ENCODE measurements at places on chromosomes 6 and 20.

- no peak for DNase-seq
Observed at GRCh38 chr6:48041894-48042293, 69.1 kb downstream of the PTCHD4 start.

DNA sequence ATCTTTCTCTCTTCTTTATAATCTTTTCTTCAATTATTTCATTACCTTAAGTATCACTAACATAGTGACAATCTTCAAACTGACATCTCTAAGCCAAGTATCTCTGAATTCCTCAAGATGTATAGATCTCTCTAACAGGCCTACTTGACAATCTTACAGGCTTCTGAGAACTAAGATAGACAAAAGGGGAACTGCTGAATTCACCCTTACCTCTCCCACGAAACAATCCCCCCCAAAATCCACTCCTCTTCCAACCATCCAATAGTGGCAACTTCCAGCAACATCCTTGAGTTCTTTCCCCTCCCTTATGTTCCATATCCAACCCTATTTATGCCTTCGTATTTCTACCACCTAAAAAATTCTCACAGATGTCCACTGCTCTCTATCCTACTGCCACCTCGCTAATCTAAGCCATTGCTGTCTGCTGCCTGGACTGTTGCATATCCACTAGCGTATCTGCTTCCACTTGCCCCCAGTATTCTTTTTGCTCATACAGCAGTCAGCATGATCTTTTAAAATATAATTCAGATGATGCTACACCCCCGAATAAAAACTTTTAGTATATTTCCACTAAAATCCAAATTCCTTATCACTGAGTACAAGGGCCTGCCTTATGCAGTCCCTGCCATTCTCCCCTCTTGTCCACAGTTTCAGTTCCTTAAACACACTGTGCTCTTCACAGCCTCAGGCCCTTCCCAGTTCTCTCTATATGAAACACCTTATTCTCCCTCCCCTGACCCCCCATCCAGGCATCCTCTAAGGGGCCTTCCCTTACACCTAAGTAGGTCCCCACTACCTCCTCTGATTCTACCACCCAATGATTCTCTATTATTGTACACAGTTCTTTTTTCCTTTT, 8.0 kb downstream of the REPS1 start:
- DNase-seq: no peak

- no peak for DNase-seq
Observed at GRCh38 chr6:109001291-109001894, 93.3 kb downstream of the SESN1 start.

DNA sequence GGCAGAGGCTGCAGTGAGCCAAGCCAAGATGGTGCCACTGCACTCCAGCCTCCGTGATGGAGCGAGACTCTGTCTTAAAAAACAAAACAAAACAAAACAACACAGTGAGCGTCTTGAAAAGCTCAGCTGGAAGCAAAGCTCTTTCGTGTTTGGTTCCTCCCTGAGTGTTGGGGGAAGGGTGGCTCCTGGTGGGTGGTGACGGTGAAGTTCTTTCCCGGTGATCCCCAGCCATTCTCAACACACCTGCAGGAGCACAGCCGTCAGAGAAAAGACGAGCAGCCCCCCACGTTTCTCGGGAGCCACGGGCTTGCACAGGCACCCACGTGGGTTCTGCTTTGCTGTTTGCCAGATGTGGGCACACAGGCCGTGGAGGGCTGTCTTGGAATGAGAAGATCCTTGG, 3.2 kb downstream of the BHLHE23 start:
- no peak for DNase-seq

- no peak for DNase-seq
Observed at GRCh38 chr20:17799575-17800227, 99.9 kb downstream of the BANF2 start.

GRCh38 chr6:393391-394221, 2.1 kb downstream of the IRF4 start:
- peak; percentile 29 for DNase-seq

GRCh38 chr6:170024940-170025339, 265.9 kb downstream of the DLL1 start:
- DNase-seq: no peak

- no peak for DNase-seq
Observed at GRCh38 chr20:1440024-1440423, 26.6 kb downstream of the NSFL1C start.

DNA sequence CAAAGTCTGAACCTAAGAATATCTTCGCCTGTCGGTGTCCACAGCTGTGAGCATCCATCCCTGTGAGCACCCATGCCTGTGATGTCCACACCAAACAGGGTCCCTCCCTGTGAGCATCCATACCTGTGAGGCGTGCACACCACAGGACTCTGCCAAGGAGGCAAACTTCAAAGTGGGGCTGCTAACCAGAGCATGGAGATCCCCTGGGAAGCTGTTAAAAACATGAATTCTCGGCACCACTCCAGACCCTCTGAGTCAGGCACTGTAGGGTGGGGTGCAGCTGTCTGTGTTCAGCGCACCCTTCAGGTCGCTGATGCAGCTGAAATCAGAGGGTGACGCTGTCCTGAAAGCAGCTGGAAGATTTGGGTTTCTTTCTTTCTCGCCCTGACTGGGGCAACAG, 85.4 kb upstream of the NXT1 start:
- no peak for DNase-seq

All from activated T-helper 9 cell treated with anti-CD3 and anti-CD28 coated beads, Interleukin-2, amount 50 U/mL, for 16 hours (primary cell).